ENCODE measurements at places on chromosomes 5 and 9.

GRCh38 chr9:131986089-131986488, 93.6 kb downstream of the MED27 start:
- no peak for DNase-seq

DNA sequence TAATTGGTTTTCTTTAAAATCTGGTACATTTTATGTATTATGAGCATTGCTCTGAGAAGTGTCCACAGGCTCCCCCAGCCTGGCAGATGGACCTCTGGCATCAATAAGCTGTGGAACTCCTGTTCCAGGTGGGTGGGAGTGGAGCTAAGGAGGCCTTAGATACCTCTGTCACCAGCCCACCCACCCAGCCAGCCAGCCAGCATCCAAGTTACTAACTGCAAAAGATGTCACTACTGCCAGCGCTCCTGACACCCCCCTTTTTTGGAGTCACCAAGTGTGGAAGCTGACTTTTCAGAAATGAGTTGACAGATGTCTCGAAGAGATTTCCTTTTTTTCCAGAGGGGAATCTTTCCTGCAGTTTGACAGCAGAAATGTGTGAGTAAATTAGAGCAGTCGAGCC, 111.2 kb downstream of the GALNT10 start:
- DNase-seq: no peak

DNA sequence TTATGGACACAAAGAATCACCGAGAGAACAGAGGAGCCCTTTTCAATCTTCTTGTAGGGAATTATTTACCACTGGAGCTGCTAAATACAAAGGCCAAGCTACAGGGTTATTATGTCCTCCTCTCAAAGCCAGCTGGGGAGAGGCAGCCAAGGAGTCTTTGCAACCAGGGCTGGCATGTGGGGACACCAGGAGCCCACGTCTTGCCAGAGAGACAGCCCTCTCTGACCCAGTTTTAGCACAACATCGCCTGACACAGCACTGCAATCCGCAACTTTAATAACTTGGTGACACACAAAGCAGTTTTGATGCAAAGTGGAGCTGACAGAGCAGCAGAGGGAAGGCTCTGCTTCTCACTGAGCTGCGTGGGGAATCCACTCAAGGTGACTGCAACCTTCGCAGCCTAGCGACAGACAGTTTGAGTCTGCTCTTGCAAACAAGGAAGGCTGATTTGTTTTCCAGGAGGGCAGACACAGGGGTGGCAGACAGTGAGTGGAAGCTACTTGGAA, 33.6 kb downstream of the TLR4 start:
- no peak for DNase-seq

GRCh38 chr9:99231711-99232110, 9.6 kb downstream of the SEC61B start:
- no peak for DNase-seq

GRCh38 chr9:104075801-104076753, 18.0 kb upstream of the SMC2 start:
- DNase-seq: no peak

GRCh38 chr9:99018653-99019052, 74.9 kb downstream of the COL15A1 start:
- no peak for DNase-seq

- no peak for DNase-seq
Measured at GRCh38 chr5:83323557-83324180, 147.9 kb upstream of the VCAN start.

DNA sequence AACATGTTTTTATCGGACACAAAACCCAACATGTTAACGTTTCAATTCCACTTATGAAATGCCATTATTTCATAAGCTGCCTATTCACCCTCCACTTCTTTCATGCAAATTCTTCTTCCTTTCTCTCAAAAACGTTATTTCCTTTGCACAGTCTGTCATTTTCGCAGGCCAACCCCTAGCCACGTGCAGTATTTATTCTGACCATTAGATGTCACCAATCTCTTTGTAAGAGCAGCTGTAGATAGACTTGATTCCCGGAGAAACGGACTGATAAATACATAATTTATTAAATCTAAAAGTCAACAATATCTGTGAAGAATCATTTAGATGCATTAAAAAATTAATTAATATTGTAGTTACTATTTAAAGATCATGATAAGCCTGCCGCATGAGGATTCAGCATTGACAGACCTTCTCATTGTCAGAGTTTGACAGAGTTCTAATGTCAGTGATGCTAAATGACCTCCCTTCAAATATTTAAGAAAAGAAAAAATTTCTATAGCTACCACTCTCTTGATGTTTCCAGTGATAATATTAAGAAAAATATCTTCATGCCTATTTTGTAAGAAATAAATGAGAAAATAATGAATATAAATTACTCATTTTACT, 933.6 kb downstream of the CDH12 start:
- peak; percentile 33 for DNase-seq

DNA sequence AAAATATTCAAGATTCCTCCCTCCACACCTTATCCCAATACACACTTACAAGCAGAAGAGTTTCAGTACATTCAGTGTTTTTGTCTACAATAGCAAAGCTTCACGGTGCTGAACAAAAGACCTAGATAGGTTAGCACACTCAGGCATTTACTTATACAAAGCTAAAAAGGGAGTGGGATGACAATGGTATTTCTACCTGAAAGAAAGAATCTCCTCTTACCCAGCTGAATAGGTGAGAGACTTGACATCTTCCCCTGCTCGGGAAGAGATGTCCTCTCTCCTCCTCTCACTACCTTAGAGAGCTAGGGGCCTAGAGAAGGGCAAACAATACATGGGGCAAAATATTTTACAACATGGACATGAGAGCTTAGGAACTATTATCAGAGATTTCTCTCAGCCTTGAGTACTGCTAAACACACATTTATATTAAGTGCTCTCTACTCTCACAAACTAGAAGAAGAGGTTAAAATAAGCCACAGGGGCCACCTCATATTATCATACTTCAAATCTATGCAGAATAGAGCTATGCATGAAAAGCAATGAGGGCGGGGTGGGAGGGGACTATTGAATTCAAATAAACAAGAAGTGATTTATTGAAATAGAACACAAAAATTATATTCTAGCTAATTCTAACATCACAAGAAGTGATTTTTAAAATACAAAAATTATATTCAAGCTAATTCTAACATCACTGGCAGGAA, 38.6 kb upstream of the RNF38 start:
- DNase-seq: no peak

- DNase-seq: no peak
Measured at GRCh38 chr9:113949571-113950078, 73.5 kb downstream of the ZNF618 start.

DNA sequence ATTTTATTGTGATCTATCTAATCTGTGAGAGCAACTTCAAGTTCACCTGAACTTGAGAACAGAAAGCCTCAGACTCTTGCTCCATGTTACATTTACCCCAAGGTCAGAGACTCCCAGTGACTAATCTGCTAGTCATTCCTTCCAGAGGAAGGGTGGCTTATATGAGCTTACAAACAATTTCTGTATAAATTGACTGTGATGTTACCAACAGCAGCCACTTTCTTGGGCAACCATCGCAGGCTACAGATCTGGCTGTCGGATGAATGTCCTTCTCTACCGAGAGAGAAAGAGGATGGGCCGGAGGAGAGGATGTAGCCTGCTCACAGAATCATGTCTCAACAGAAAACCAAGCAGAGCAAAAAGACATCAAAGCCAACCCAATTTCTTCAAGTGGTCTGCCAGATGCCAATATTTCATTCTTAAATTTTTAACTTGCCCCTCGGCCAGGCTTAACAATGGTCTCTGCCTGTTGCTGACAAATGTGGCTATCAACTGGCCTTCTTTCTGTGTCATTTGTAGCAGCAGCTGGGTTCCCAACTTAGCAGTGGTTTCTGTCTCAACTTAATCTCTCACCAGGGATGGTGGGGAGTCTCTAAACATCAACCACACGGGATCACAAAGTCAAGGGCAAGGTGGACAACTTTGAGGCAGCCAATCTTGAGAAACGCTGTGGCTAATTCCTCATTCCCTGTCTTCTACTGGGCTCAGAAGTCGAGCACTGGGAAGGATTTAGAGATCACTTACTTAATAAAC, 81.3 kb downstream of the RAPGEF1 start:
- DNase-seq: no peak

DNA sequence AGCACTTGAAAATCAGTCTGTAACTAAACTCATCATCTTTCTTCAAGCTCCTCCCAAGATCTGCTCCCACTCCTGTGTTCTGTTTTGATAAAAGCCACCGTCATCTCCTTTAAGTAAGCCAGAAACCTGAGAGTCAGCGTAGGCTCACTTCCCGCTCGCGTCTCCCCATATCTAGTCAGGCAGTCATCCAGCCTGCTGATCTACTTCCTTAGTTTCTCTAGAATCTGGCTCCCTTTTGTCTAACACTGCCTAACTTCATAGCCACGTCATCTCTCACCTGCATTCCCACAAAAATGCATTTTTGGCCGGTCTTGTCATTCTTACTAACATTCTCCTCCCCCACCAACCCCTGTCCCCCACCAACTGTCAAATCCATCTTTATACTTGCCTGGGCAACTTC, 3.0 kb upstream of the TJP2 start:
- DNase-seq: no peak

DNA sequence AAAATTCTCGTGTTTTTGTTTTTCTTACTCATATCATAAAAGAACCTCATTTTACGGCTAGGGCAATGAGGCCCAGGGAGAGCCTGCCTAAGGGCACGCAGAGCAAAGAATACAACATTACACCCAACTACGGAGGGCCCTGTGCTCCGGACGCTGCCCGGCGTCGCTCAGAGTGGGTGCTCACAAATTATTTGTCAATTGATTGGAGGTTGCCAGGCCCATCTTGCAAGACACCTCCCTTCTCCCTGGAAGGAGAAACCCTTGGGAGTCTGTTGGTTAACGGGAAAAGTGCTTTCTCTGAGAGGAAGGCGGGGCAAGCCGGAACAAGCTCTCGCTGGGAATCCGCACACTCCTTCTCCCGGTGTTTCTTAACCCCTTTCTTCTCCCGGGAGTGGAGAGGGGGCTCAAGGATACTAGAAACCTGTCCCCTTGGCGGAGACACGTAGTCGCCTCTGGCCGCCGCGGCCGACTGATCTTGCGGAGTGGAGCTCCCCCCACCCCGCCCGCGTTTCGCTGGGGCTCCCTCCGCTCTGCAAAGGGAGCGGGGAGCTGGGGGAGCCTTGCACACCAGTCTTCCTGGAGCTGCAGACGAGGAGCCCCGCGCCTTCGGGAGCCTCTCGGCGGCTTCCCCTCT, 599.3 kb upstream of the SGCD start:
- DNase-seq: no peak

DNA sequence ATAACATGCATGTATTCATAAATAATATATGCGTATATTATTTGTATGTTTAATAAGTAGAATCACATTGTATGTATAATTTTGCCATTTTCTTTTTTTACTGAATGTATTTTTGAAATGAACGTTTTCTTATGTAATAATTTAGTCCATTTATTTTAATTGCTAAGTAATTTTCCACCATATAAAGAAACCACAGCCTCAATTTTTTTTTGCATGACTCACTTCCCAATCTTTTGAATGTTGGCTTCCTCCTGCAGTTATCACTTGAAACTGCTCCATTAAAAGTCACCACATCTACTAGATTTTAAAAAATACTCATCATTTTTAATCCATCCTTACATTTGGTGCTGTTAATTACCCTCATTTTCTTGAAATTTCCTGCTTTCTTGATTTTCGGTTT, 363.3 kb upstream of the MEF2C start:
- DNase-seq: no peak

GRCh38 chr5:108753877-108754276, 6.2 kb downstream of the FER start:
- DNase-seq: no peak

DNA sequence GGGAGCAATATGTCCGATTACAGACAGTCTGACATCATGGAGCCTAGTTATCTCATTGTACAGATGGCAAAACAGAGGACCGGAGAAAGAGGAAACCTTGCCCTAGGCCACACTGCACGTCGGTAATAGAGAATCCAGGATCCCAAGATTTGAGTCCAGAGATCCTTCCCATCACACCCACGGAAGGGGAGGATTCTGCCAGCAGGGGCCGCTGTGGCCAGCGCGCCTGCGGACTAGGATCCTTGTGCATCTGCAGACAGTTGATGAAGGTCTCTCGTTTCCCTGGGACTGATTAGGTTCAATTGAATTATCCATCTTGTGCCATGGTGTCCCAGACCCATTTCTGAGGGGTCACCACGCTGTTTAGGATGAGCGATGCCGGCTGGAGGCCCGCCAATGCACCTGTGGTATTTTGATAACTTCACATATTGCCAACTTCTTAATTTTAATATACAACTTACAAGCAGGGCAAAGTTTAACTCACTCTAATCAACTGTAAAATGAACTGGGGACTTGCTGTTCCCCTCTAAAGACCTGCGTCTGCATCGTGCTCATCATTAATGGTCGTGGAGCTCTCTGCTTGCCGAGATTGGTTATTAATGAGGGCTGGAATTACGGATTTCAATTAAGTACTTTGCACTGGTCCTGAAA, 592.7 kb upstream of the BRINP1 start:
- no peak for DNase-seq

DNA sequence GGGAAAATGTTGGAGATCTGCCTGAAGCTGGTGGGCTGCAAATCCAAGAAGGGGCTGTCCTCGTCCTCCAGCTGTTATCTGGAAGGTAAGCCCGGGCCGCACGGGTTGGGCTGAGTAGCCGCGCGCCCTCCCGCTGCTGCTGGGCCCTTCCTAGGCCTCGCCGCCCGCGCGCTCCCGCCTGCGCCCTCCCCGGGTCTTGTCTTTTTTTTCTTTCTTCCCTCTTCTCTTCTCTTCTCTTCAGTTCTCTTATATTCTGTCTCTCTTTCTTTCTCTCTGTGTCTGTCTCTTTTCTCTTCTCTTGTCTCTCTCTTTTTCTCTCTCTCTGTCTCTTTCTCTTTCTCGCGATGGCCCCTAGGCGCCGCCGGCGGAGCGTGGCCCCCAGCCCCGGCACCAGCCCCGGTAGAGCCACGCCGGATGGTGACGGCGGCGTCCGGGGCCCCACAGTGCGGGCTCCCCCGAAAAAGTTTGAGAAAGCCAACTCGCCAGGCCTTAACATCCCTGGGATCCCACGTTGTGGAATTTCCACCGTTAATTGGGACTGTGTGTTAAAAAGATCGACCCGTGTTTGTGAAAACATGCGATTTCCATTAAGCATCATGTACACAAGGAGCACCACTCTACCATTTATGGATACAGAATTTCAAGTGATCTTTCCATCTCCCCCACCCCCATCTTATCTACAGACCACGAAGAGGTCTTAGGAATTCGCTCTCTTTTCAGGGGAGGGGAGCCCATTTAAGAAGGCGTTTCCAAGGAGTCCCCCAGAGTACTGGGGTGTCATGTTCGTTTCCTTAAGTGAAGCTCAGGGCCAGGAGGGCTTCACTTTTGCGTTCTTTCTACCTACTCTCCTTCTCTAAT, 616 bp downstream of the ABL1 start:
- DNase-seq: no peak

DNA sequence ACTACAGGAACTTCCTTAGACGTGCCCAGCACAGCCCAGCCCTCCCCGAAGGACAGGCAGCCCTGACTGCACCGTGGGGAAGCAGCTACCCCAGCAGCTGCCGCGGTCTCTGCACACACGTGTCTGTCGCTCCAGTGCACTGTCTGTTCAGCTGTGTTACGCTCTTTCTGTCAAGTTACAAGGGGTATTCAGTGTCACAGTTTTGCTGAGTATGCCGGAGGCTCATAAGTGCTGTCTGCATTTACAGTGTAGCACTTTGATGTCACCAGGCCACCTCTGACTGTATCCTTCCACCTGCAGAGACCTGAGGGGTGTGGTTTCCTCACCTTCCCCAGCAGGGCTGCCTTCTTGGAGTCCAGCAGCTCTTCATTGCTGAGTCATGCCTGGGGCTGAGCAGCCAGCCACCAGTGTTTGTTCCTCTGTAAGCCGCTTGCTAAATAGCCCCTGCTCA, 126.8 kb downstream of the EHMT1 start:
- peak; percentile 8 for DNase-seq

GRCh38 chr9:110088099-110088498, 119.9 kb downstream of the C9orf152 start:
- DNase-seq: peak; percentile 7

Measured in DMS153 (cell line).